Ecto neural progenitor cell (in vitro differentiated cells): ENCODE measurements at places on chromosomes 7 and 10.
A peak's percentile ranks its signal among the peaks of the same experiment; 100 is the strongest.

DNA sequence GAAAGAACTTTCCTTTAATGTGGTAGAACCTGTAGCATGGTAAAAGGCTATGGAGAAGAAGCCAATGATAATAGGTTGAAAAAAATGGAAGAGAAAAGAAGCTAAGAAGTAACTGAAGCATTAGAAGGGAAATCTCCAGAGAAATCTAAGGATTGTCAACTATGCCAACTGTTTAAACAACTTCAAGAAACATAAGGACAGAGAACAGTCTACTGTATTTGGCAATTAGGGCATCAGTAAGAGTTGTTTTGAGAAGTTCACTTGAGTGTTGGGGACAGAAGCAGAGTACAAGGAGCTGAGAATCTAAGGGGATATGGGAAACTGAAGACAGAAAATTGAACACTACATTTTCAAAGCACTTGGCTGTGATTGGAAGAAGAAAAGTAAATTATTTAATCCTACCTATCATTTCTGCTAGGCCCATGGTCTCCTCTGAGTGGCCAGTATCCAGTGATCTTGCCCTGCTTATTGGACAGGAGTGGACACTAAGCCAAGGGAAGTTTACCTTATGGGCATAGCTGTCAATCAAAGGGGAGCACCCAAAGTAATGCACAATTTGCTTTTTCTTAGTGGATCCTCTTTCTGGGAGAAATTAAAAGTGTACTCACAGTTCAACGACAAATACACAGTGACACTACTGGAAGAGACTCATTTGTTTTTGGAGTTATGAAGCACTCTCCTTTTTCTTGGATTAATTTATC is 56.4 kb upstream of the CCDC71L start:
- no peak for DNase-seq

- DNase-seq = no peak
Observed at GRCh38 chr7:24825381-24825794, 68.1 kb upstream of the GSDME start.

DNA sequence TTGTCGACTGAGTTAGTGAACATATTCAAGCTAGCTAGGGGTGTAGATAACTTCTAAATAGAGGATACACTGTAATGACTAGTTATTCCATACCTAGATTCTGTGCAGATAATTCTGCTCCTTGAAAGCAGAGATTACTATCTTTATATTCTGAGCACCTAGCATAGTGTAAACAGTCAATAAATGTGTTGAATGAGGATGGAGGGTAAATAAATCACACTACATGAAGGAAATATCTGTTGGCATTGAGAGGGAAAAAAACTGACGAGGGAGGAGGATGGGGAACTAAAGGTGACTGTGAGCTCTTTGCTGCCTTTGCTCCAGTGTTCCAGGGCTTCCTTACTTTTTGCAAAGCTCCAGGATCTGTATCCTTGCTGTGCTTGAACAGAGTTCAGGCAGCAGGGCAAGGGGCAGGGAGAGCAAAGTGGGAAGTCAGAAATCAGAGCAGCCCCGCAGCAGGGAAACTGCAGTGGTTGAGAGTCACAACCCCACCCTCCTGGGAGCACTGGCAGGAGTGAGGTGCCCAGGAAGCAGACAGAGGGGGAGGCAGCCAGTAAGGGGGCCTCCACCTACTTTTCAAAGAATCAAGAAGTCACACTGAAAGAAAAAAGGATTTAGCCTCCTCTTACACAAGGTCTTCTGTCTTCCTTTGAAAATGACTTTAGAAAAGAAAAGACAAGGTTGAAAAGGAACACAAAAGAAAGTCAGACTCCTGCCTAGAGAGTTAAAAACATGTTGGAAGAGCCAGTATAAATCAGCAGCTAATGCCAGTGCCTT is 71.8 kb upstream of the LRRN3 start:
- DNase-seq = peak; percentile 53

GRCh38 chr7:8058322-8058721 is 89.7 kb downstream of the GLCCI1 start:
- no peak for DNase-seq

DNA sequence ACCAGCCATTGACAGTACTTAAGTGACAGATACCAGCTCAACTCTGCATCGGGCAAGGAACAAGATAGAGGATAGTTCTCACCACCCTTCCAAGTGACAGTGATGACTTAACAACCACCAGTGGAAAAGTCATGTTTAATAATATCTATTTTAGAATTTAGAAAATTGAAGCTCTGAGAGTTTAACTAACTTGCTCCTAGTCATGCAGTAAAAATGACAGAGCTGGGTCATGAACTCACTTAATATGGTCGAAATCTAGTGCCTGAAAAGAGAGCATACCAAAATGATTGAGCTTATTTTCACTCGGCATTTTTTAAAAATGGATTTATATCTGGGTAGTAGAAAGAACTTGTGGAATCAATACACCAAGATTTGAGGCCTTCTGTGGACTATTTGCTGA is 367.8 kb upstream of the IGFBP3 start:
- no peak for DNase-seq

- DNase-seq = no peak
Observed at GRCh38 chr10:84177541-84178141, 4.0 kb downstream of the GPR15LG start.

DNA sequence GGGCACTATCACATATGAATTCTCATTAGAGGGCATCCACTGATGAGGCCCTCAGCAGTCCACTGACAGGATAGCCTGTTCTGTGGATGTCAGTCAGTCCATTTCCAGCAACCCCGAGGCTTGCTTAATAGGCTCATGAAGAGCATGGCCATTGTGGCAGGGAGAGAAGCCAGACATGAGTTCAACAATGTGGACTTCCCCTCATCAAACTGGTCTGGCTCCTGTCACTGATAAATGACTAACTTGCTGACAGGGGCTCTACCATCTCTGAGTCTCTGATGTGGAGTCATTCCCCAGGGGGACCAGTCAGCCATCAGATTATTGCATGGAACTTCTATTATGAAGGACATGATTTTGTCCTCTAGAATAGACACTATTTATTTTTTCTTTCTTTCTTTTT is 19.8 kb upstream of the TRIL start:
- DNase-seq = no peak

DNA sequence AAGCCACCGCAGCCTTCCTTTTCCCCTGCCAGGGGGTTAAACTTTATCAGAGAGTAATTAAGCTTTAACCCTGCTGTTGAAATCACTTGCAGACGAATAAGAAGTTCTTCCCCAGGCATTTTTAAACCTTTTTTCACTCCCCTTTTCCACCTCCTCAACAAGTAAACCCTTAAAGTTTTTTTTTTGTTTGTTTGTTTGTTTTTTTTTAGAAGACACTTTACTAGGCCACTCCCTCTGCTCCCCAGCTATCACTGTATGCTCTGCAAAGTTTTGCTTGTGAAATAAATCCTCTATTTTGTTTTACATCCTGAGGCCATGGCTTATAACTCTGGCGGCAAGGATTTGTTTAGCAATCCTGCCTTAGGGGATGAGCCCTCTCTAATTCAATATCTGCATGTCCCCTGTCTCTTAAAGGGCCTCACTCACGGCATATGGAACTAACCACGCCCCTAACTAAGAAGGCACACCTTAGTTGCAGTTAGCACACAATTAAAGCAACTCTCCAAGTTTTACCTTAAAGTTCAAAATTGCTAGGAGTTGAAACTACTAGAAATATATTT is 1354.7 kb upstream of the LRRTM3 start:
- no peak for DNase-seq

GRCh38 chr10:106147021-106147420 is 1017.5 kb downstream of the SORCS1 start:
- DNase-seq = no peak

DNA sequence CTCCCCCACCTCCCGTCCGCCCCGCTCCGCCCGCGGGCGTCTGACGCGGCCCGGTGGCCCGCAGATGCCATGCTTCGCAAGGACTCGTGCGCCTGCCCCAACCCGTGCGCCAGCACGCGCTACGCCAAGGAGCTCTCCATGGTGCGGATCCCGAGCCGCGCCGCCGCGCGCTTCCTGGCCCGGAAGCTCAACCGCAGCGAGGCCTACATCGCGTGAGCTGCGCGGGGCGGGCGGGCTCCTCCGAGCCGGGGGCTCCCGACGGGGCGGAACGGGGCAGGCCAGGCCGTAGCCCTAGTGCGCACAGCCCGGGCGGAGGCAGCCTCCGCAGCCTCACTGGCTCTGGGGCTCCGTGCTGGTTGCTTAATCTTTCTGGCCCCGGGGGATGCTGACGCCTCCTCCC is 2.8 kb downstream of the ASIC3 start:
- peak; percentile 88 for DNase-seq

- no peak for DNase-seq
Observed at GRCh38 chr10:86668297-86669165, at the start of gene LDB3. Gene LDB3 (plus strand): TSS chr10:86668511. CDS start chr10:86668692, 181 bp downstream.

- no peak for DNase-seq
Observed at GRCh38 chr7:101939136-101939695, 121.8 kb downstream of the CUX1 start.

- no peak for DNase-seq
Observed at GRCh38 chr7:54883576-54883975, 124.6 kb upstream of the SEC61G start.

DNA sequence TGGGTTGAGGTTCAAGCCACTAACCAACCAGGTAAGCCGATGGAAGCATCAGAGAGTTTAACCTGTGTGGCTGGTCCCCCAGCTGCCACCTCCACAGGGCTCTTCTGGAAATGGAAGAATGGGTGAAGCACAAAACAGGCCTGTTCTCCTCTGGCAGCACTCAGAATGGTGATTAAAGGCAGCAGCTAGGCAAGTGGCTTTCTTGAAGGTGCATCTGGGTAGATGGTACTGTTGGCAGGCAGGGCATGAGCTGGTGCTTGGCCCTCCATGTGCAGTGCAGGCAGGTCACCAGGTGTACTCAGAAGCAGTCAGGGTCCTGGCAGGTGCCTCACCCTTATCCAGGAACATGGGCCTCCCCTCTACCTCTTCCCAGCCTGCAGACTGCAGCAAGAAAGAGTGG is 11.5 kb downstream of the AKR1E2 start:
- no peak for DNase-seq

GRCh38 chr7:143384661-143385631 is 3.8 kb downstream of the ZYX start:
- no peak for DNase-seq

DNA sequence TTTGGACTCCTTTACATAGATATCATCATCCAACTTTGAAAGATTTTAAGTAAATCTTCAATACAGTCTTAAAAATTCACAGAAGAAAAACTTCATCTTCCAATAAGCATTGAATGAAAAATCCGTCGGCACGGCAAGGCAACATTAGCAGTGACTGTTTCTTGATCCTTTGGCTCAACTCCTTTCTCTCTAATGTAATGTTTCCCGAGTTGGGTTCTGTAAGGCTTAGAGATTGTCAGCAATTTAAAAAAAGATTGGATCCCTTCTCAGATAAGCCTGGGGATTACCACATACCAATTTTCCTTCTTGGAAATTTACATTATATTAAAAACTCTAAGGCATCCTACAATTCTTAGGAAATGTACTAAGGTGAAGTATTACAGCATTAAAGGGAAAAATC is 291.8 kb downstream of the PLXDC2 start:
- DNase-seq = no peak

DNA sequence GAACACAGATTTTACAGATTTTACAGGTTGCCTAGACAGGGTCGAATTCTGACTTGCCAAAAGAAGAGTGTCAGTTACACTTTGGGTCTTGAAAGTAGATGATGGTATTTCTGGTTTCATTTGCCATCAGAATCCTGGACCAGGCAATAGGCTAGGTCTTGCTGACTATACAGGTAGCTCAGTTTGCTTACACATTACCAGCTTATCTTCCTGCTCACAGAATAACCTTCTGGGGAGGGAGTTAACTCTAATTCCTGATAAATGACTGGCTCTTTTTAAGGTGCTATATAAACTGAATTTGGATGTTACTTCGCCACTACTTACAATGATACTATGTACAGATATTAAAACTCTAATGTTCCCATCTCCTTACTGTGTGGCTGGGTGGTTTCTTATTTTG is 39.8 kb downstream of the GBF1 start:
- no peak for DNase-seq

DNA sequence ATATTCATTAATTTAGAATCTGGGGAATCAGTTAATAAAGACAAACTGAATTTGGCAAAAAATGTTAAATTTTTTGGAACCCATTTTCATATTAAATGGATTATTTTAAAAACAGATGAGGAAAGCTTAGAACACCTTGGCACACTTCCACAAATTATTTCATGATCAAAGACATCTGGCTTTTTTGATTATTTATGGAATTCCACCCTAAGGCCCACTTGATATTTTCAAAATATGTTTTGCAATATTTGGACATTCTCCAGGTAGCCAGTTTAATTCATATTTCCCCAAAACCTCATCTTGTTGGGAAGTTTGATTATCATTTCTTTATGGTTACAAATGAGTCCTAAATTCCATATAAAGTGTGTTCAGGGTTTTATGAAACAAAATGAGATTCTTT is 129.9 kb downstream of the DOCK4 start:
- no peak for DNase-seq

- no peak for DNase-seq
Observed at GRCh38 chr7:132261327-132262159, 314.7 kb downstream of the PLXNA4 start.

DNA sequence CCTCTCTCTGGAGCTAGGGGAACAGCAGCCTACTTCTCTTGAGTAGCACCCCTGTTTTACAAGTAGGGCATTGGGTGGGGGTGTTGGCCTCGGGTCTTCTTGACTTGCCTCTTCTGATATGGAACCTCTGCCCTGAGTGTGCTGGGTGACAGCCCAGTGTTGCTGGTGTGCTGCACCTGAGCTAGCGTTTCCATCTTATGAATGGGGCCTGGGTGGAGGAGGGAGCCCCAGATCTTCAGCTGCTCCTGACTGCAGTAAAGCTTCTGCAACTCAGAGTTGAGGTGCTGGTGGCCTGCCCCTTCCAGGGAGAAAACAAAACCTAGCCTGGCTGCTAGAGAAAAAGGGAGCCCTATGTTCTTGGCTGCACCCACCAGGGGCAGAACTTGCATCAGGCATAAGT is 202.5 kb upstream of the SHH start:
- no peak for DNase-seq

DNA sequence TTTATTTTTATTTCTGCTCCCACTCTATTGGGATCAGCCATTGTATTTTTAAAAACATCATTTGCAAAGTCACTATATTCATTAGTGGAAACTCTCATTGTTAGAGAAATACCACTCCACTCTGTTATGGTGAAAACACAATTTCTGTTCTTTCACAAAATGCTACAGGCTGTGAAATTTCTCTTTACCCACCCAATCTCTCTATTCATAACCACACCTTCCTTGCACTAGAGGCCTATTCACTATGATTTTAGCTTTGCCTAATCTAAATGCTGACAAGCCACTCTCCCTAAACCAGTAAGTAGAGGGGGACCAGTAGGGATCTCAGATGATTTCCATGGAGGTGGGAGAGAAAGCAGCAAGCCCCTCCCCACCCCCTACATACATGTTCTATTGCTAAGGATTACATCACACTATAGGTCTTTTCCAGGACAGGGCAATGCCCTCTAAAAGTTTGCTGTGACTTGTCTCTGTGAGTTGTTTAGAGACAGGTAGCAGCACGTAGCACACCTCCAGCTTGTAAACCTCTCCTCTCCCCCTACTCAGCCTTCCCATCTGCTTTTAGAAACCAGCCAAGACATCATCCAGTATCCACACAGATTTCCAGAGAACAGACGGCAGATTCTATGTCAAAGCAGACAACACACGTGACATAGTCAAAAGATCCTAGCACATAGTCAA is 58.3 kb upstream of the PPP1R3C start:
- DNase-seq = no peak
